ENCODE measurements at places on chromosomes 5 and 9. TPM values are rescaled to one million over a fixed set of nuclear protein-coding genes. Genes with fewer than 3 reads are reported as not detected.

FBP1 gene
- total RNA-seq = 13.2 TPM

OR1B1 gene
- not detected for total RNA-seq

GABRA1 gene
- not detected for total RNA-seq

NMUR2 gene
- total RNA-seq = not detected

PTGES gene
- total RNA-seq = not detected

C6 gene
- not detected for total RNA-seq

ORM2 gene
- total RNA-seq = not detected

PHPT1 gene
- total RNA-seq = 81.0 TPM

ECM2 gene
- total RNA-seq = 0.07 TPM

SLC4A9 gene
- not detected for total RNA-seq

IL5 gene
- not detected for total RNA-seq

SMIM33 gene
- total RNA-seq = 0.13 TPM

CER1 gene
- total RNA-seq = not detected

NOXA1 gene
- total RNA-seq = 0.29 TPM

DOK3 gene
- total RNA-seq = 2.8 TPM

SLC34A1 gene
- not detected for total RNA-seq

FST gene
- total RNA-seq = 88.6 TPM

ESM1 gene
- 411 TPM for total RNA-seq

CTXN3 gene
- total RNA-seq = not detected
